T-helper 1 cell (primary cell): ENCODE measurements at places on chromosomes 1 and 21.

DNA sequence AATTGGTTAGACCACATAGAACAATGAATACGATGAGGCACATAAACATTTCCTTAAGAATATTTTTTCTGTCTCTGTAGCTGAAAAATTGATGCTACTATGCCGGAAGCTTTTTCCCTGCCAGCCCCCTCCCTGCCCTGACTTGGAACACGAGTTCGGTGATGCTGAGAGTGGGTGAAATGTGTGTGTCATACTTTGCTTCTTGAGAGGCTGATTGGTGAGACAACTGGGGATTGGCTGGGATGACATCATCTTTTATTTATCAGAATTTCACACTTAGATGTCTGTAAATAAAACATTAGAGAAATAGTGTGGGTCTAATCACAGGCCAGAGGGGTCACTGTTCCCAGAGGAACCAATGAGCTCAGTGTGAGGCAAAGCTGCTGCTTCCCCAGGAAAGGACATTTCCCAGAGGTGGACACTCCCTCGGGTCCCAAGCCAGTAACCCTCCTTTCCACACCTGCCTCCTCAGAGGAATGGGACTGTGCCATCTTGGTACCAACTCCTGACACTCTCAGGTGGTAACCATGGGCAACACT is 195.4 kb upstream of the C1orf174 start:
- no peak for DNase-seq

GRCh38 chr1:157157501-157158190 is 19.5 kb upstream of the ETV3 start:
- DNase-seq: no peak

GRCh38 chr1:174258148-174258550 is 98.8 kb downstream of the RABGAP1L start:
- peak; percentile 15 for DNase-seq

- DNase-seq: peak; percentile 29
These were observed 758 bp downstream of the PTBP2 start for GRCh38 chr1:96722161-96722922.

GRCh38 chr1:189226779-189227178 is 1250.9 kb downstream of the BRINP3 start:
- DNase-seq: no peak

- DNase-seq: no peak
These were observed 30.2 kb downstream of the ODF2L start for GRCh38 chr1:86365896-86366295.

DNA sequence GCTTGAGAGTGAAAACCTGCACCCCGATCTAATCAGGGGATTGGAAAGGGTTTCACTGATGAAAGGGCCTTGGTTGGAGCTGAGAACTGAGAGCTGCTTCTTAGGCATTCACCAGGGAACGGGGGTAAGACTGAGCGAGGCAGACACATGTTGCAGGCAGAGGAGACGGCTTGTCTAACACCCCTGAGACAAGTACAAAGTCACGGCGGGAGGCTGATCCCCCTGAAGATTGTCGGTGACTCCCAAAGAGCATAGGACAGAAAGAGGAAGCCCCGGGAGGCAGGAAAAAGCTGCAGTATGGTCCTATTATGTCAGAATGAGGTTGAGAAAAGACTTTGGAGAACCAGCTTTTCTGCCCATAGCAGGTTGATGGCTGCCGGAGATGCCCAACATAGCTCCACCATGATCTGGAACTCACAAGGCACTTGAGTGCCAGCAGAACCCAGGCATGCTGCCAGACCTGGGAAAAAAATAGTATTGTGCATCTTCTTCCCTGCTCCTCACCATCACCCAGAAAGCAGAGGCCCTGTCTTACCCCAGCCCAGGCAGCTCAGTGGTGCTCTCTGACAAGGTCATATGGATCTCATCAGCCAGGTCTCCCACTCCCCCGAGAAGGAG is 463.9 kb upstream of the PROX1 start:
- no peak for DNase-seq

- DNase-seq: no peak
These were observed 614.0 kb upstream of the CHRM3 start for GRCh38 chr1:238772322-238772721.

DNA sequence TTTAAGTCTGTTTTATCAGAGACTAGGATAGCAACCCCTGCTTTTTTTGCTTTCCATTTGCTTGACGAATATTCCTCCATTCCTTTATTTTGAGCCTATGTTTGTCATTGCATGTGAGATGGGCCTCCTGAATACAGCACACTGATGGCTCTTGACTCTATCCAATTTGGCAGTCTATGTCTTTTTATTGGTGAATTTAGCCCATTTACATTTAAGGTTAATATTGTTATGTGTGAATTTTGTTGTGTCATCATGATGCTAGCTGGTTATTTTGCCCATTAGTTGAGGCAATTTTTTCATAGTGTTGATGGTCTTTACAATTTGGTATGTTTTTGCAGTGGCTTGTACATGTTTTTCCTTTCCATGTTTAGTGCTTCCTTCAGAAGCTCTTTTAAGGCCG is 50.7 kb upstream of the PDE4B start:
- DNase-seq: no peak

- DNase-seq: no peak
These were observed 36.9 kb upstream of the ST6GALNAC5 start for GRCh38 chr1:76830373-76830772.

DNA sequence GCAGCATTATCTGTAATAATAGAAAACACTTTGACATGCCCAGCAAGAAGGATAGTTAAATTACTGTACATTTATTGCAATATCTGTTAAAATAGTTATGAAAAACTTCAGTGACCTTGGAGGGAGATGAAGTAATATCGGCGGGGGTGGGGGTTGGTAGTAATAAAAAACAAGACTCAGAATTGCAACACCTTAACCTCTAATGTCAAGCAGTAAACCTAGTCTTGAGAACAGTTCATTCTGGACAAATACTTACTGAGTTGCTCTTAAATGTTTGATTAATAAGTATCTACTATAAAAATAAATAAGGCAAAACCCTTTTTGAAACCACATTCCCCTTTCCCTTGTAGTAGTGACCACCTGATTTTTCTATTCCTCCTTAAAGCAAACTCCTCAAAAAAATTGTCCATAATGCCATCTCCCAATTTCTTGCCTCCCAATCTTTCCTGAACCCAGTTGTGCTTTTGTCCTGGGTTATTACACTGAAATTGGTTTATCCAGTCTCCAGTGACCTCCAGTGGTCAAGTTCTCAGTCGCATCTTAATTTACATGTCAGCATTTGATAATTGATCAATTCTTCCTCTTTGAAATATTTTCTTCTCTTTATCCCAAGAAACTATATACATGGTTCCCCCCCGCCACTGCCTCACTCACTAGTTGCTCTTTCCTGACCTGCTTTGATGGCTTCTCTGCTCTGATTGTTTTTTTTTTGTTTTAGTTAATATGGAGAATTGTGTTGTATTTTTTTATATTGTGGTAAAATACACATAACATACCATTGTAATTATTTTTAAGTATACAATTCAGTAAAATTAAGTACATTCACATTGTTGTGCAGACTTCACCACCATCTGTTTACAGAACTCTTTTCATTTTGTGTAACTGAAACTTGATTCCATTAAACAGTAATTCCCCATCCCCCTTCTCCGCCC is 36.8 kb downstream of the RAP1A start:
- peak; percentile 24 for DNase-seq

GRCh38 chr1:111219557-111220286 is 7.8 kb upstream of the CHI3L2 start:
- no peak for DNase-seq

DNA sequence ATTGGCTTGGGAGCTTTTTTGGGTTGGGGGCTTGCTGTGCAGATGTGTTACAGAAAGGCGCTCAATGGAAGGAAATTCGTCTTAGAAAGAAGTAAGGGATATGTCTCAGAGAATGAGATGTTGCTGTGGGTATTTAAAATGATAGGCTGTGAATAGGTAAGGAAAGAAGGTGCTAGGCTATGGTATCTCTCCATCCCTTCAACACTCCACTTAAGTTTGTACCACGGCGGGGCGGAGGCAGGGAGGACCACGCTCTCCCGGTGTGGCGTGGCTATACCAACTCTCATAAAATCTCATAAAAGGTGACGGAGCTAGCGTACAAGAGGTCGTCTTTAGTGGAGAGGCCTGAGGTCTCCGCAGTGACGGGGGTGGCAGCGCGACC is 305 bp upstream of the RPS6KC1 start:
- no peak for DNase-seq

GRCh38 chr1:207711285-207711684 is 40.6 kb upstream of the CD46 start:
- no peak for DNase-seq

GRCh38 chr1:91781371-91781825 is 104.6 kb downstream of the TGFBR3 start:
- no peak for DNase-seq

GRCh38 chr1:51663105-51663504 is 46.2 kb downstream of the OSBPL9 start:
- no peak for DNase-seq

DNA sequence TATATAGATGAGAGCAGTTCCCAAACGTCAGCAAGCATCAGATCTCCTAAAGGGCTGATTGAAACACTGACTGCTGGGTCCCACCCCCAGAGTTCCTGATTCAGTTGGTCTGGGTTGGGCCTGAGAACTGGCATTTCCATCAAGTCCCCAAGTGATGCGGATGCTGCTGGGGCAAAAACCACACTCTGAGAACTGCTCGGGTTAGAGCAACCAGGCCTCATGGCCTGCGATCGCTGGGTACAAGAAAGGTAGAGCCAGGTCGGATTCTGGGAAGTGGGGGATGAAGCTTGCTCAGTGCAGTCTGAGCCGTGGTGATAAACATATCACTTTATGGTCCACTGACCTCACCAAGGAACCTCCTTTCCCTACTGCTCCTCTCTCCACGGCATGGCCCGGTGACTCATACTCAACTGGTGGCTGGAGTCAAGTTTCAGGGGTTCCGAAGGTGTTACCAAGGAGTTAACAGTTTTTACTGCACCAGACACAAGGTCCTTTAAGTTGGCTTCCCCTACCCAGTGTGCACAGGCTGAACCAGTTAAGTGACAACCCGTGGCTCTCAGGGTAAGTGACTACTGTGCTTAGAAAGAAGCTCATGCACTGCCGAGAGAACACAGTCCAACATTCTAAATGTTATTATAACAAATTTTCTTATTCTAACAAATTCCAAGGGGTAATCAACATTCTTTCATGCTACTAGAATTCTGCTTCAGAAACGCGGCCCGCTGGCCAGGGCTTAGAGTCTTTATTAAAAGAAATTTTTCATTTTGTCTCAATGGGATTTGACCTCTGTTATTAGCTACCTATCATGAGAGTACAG is 153.5 kb downstream of the TGFBR3 start:
- no peak for DNase-seq

DNA sequence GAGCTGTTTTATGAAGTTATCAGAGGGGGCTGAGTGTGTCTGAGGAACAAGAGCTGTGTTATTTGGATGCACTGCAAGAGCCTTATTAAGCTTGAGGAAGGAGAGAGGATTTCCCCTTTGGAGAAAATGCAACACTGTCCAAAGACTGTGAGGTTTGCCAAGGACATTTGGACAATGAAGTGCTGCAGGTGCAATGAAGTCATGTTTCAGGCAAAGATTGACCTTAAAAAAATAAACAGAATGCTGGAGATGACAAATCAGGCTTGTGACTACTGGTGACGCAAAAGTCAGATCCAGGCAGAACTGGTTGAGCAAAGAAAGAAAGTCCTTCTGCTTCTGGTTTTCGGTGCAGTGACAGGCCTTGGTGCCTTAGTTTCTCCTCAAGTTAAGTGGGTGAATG is 125.2 kb upstream of the KIAA0040 start:
- DNase-seq: no peak

GRCh38 chr1:247923941-247924340 is 748 bp upstream of the OR2AJ1 start:
- DNase-seq: no peak

DNA sequence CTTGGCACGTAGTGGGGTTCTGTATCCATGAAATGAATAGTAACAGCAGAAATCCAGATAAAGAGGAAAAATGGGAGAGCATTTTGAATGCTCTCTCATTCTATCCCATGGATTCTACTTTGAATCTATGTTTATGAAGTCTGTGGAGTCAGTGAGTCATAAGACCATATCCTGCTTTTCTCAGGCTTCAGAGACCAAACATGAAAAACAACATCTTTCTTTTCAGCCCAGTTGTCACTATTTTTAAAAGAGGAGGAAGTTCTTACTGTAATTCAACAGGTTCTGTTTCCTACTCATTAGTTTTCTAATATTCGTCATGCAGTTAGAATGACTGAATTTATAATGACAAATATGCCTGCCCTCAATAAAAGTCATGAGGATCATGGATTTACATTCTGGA is 39.4 kb upstream of the CD55 start:
- DNase-seq: no peak

DNA sequence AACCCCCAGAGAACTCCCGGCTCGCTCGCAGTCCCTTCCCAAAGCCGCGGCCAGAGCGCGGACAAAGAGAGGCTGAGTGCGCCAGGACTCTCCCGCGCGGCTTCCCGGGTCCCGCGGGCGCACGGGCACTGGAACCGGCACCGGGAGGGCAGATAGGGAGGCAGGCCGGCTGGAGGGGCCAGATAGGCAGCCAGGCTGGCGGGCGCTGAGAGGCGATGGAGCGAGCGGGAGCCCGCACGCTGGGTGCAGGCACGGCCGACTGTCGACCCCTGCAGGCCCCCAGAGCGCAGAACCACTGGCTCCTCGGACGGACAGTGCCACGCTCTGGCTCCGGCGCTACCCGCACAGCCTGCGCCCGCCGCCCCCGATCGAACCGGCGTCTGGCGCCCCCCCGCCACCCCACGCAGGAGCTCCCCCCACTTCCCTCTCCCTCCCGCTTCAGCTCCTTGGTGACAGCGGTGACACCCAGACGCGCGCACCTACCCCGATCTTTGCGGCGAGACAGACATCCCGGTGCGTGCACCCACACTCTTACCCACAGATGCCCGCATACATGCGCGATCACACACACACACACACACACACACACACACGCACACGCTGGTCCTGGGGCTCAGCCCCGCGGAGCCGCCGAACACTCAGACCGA is 534 bp downstream of the SLC6A9 start:
- DNase-seq: peak; percentile 50

- DNase-seq: no peak
These were observed 117.1 kb upstream of the C8B start for GRCh38 chr1:57082711-57083439.

DNA sequence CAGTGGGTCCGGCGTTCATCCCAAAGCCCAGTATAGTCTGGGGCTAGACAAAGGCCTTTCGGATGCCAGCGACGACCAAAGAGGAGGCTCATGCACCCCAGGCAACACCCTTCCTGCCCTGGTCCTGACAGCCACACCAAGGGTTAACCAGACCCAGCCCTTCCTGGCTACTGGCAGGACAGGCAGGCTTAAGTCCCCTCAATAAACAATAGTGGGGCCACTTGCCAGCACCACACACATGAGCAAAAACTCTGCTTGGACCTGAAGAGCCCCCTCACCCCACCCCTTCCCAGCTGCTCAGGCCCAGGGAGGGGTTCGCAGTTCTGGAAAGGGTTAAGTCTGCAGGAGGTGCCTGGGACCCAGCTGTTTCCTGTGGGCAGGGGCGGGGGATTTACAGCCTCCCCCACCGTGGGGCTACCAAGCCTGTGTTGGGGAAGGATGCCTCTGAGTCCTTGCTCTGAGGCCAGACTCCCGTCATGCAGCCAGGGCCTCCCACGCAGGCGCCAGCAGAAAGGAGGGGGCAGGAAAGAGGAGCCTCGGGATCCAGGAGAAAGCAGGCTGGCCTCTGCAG is 18.2 kb downstream of the PHLDA3 start:
- no peak for DNase-seq

- DNase-seq: no peak
These were observed 48.6 kb downstream of the BACH1 start for GRCh38 chr21:29347274-29347681.
